ENCODE measurements at places on chromosomes 3 and 15.

DNA sequence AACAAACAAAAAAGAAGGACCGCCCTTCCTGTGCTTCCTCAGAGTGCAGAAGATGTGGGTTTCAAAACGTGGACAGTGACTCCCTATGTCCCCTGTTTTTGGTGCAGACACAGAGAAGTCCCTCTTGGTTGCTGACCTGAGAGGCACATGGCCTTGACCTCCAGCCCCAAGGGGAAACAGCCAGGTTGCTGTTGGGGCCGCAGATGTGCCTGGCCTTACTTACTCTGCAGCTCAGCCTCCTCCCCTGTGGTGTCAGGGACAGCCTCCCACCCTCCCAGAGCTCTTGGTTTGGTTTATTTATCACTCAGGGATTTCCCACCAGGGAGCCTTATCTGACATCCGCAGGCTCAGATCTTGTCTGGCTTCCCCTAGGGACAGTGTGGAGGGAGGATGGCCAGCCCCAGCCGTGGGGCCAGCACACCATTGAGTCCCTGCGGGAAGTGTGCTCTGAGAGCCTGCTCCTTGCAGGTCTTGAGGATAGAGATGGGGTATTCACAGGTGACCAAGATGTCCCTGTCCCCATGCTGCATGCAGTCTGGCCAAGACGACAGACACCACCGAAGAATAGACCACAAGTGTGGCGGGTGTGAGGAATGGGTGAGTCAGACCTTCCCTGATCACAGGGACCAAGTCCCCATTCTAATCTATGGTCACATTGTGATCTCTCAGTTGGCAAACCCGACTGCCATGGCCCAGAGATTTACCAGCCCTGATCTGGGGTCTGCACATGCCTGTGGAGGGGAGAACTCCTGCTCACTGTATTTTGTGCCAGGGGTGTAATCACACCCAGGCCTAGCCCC, 134.3 kb upstream of the ABHD17C start:
- DNase-seq, result no peak

- DNase-seq, result no peak
Observed at GRCh38 chr3:183485093-183485492, 56.7 kb upstream of the MCF2L2 start.

GRCh38 chr15:57510647-57511046, 81.1 kb upstream of the MYZAP start:
- DNase-seq, result no peak

DNA sequence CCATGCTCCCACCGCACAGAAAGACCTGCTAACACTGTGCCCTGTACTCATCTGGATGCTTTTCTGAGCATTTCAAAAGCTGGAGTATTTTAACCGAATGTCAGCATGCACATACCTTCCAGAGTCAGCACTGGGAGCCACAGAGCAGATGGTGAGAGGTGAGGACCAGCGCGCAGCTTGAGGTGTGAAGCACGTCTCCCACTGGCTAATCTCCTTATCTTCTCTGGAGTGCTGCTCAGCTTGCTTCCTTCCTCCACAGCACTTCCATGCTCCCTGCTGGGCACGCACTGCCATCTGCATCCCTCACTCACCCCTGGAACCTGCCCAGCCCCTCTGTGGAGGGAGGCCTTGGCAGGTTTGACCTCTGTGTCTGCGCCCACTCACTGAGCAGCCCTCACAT, at the start of gene GNB5:
Gene GNB5 (minus strand): TSS at position 186 of the 400 bp plus-strand sequence. CDS start 6,716 bp downstream, outside the sequence.
- no peak for DNase-seq

- DNase-seq, result no peak
Observed at GRCh38 chr15:48614051-48614450, 31.5 kb downstream of the FBN1 start.

DNA sequence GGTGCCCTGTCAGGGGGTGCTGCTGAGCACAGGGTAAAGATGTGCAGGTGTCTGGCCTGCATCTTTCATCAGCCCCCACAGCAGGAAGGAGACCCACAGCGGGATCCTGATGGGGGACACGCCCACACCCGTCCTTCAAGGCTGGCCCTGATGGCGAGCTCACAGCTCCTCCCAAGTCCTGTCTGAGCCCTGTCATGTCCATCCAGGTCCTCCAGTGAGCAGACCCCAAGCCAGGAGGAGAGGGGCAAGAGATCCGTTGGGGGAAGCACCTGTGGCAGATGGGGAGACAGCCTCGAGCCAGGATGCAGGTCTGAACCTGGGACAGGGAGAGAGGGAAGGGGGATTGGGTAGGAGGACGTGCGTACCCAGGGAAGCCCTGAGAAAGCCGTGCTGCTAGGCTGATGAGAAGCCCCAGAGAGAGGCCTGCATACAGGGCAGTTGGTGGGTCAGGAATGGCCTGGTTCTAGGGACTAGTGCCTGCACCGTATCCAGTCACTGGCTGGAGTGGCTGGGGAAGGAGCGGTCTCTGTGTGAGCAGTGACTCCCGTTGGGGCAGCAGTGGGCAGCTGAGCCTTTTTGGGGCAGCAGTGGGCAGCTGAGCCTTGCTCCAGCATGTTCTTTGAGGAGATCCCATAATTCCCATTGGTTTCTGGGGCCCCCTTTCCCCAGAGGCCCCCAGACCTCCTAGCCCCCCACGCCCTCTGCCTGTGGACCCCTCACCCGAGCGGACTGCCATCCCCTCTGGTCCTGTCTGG, 133.3 kb upstream of the MEF2A start:
- DNase-seq, result no peak
